Muscle of arm (tissue), 14 donors: ENCODE measurements at places on chromosomes 4 and X.

- no peak for DNase-seq
Observed at GRCh38 chrX:132227383-132228112, 8.3 kb upstream of the RAP2C start.

DNA sequence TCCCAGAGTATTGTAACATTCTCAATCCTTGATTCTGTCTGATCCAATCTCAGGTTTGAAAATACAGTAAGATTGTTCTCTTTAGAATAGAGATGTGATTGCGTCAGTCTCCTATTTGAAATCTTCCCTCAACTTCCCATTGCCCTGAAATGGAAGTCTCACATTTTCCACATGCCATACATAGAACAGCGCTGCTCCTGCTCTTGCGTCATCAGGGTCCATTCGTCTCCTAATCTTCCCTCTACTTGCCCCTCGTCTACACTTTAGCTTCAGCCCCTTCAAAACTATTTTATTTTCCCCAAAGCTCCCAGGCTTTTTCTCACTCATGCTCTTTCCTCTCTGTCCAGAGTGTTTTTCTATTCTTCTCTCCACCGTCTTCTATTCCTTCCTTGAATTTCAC is 301.7 kb upstream of the MAGEB2 start:
- DNase-seq = no peak

GRCh38 chr4:52377563-52377962 is 281.5 kb downstream of the USP46 start:
- no peak for DNase-seq

DNA sequence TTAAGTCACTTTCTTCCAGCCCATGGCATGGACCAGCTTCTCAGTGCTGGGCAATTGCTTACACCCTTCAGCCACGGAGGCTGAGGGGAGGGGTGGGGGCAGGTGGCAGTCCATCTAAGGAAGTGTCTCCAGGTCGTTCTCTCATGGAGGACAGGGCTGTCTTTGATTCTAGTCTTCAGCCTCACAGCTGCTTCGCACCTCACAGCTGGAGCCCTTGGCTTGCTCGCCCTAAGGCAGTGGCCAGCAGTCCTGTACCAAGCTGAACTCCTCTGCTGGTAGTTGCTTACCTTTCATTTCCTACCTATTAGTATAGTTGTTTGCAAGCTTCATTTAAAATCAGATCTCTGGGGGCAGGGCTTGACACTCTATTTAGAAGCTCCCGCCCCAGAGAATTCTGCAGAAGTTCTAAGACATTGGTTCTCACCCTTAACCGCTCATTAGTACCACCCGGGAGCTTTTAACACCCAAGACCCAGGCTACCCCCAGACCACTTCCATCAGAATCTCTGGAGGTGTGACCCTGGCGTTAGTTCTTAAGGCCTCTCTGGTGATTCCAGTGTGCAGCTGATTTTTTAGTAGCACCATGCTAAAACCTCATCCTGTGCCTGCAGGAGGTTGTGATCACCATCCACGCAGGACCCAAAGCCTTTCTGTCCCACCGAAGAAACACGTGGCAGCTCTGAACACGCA is 386.8 kb downstream of the UNC5C start:
- DNase-seq = no peak

DNA sequence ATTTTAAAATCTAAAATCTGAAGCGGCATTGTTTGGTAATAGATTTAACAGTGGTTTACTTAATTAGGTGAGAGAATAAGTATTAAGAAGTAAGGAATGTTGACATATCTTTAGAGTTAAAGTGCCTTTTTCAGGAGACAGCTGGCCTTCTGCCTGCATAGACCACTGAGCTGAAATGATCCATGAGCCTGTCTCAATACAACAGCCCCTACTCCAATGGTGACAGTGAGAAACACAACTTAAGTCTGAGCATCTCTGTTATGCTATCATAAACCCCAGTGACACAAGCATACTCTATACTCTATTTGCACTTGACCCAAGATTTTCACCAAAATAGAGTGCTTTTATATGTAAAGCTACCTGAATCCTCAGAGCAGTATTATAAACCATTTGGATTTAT is 137.9 kb downstream of the GRIA2 start:
- no peak for DNase-seq

DNA sequence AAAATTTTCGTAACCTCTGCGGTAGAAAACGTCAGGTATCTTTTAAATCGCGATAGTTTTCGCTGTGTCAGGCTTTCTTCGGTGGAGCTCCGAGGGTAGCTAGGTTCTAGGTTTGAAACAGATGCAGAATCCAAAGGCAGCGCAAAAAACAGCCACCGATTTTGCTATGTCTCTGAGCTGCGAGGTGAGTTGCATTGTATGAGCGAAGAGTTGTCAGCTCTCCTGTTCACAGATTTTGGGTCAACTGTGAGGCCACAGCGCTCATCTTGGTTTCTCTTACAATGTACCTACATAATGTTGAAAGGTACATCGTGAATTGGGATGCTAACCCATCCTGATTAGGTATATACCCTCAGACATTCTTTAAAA is 486 bp downstream of the CLCN3 start:
- DNase-seq = no peak

DNA sequence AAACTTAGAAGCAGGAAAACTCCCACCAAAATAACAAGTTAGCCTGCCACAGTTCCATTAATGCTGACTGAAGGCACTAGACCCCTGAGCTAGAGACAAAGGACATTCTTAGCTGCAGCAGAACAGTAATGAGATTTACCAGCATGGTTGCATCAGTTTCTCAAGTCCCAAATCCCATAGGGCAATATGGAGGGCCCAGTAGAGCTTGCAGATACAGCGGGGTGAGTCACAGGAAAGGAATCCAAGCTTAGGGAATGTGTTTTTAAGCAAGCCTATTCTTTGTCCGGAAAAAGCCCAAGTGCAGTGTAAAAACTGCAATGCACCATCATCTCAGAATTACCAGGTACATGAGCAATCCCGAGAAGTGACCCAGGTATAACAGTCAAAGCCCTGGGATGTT is 51.3 kb upstream of the EXOC1L start:
- DNase-seq = no peak

DNA sequence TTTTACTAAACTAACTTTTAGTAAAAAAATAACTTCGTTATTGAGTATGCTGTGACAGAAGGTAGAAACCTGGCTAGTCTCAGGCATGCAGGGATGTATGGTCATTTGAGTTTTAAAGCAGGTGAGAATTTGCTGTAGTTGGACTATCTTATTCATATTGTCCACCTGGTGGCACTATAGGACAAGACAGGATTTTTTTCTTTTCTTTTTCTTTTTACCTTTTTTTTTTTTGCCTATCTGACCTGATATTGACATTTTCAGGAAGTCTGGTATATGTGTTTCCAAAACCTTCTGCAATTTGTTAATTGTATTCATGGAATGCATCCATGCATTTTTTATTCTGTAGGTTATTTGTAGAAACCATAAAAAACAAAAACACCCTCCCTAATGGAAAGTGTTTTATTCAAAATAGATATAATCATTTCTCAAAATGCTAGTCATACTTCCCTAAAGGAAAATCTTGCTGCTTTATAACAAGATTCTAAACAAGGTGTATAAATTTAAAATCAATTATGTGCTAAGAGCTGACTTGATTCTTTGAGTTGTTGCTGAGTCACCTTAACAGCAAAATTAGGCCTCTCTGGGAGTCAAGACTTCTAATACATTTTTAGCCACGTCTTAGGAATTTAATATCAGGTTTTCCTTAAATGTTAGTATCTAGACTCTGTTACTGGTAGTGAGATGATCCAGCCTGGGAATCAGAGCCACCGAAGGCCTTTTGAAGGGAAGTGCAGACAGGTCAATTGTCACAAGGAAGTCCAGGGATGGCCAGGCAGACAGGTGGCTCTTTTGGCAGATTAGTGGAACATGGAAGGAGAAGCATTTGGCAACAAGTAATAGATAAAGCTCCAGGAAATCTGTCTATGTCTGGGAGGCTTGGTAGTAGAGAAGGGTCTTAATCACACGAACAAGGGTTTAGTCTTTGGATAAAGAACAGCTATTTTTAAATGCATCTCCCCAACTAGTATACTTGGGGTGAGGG is 201.3 kb upstream of the GNPDA2 start:
- no peak for DNase-seq

DNA sequence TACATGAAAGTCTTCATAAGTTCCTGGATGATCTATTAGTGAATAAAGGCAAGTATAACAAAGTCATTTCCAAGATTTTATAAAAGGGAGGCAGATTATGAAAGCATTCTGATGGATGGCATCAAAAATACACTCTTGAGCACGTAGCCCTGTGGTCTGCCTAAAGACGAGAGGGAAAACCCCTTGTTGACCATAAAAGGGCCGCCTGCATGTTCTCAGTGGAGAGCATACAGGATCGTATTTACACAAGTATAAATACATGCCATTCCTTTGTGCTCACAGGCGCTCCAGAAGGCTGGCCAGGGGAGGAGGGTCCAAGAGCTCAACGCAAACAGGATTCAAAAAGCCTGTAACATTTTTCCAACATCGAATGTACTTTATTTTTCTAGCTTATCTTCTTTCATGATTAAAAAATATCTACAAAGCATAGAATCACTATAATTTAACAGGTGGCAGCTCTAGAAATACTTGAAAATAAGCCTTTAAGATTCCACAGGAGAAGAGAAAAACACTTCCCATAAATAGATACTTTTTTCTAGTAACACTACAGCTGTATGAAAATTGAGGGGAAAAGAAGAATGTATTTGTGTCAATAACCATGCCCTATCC is 29.6 kb downstream of the PDGFC start:
- peak; percentile 38 for DNase-seq

DNA sequence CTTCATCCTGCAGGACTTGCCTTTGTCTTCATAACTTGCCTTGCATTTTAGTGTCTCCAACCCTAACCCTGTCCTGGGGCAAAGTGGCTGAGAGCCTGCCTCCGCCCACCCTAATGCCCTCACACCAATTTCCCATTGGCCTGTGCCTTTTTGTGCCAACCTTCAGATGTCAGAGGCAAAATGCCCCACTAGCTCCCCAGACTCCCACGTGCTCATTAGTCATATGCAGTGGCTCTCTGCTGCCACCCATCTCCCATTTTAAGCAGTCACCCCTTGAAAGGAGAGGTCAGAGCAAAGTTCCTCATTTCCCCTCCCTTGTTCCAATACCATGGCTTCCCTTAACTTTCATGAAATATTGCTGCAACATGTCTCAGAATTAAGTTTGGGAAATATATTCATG is 74.8 kb upstream of the PASD1 start:
- DNase-seq = no peak

DNA sequence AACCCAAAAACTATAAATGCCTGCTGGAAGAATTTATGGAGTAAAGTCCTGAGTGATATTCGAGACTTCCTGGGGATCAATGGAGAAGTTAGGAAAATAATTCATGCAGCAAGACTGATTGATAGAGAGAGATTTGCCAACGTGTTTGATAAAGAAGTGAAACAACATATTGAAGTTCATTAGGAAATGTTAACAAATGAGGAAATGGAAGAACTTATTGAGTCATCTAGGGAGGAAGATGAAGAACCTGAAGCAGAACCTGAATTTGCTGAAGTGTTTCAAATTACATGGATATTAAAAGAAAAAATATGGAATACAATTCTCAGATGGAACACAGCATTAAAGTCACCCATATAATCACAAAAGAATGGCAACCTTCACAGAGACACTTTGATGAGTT is 39.0 kb downstream of the DDX60 start:
- DNase-seq = no peak

GRCh38 chr4:43607827-43608461 is 715.4 kb downstream of the GRXCR1 start:
- DNase-seq = no peak

GRCh38 chr4:61590881-61591280 is 390.8 kb downstream of the ADGRL3 start:
- DNase-seq = no peak

DNA sequence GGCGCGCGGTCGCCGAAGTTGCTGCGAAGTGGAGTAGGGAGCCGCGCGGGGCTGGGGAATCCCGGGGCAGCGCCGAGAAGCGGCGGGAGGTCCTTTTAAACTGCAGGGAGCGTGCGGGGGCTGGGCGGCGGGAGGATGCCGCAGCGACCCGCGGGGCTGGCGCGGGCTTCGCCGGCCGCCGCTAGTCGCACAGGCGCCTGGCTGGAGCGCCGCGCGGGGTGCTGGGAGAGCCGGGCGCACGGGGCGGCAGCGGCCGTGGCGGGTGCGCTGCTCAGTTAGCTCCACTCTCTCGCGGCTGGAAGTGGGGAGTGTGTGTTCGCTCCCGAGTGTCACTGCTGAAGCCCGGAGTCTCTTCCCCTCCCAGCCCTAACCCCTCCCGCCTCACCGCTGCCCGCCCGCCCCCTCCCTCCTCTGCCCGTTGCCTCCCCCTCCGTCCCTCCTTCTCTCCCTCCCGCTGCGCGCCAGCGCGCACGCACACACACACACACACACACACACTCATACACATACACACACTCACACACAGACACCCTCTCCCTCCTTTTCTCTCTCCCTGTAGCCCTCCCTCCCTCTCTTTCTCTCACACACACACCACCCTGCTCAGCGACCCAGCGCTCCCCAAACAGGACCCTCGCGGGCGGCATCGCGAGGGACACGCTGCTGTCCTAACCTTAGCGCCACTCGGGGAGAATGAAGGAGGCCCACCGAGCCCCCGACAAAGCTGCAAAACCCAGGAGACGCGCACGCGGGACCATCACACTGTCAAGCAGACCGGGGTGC is at the start of gene NDNF:
Gene NDNF (minus strand): TSS at position 312 of the 780 bp plus-strand sequence. CDS start 26,698 bp downstream, outside the sequence.
- peak; percentile 77 for DNase-seq

DNA sequence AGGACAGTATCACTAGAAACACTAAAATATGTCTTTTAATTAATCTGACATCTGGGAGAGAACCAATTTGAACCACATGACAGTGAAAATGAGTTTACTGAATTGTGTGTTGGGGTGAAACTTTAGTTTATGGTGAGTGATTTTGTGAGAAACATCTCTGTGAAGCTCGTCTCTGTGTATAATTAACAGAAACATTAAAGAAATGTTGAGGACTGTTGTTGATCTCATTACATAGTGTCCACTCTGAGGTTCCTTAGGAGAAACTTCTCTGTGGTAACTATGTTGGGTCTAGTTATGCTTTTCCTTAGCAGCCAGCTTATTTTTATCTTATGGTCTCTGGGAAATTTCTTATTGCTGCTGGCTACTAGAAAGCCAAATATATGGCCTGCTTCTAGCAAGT is 15.8 kb downstream of the FGF2 start:
- DNase-seq = no peak

GRCh38 chrX:10208953-10209352 is 52.2 kb downstream of the CLCN4 start:
- no peak for DNase-seq

DNA sequence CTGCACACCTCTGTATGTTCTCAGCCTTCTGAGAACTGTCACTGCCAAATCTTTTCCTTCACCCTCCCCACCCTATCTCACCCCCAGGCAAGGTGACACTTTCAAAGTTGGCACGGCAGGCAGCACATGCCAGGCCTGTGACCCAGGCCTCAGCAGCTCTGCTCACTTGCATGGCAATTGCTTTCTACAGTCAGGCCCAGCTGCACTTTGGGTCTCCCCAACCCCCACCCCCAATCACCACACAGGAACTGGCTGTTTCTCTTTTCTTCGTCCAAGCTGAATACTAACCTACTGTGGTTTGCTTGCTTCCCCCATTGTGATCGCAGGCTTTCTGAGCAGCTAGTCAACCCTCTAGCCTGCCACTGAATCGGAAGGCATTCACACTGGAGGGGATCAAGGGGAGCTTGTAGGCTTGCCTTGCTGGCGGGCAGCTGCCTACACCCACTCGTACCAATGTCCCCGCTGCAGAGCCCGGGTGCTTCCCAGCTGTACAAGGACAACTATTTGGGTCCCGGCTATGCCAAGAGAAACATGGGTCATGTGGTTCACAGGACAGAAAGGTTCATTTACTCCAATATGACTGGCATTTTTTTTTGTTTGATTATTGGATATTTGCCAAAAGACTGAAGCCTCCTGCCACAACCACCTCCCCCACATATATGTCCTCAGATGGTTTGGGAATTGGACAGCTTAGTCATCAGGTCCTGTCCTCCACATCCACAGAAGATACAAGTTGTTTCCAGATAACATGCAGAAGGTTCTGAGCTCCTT is 28.1 kb downstream of the SLC25A43 start:
- DNase-seq = no peak
